ENCODE measurements at places on chromosomes 4 and X. TPM values are rescaled to one million over a fixed set of nuclear protein-coding genes. Genes with fewer than 3 reads are reported as not detected.

SSX1 gene
- total RNA-seq, result 2.0 TPM

CCKAR gene
- total RNA-seq, result not detected

DNA sequence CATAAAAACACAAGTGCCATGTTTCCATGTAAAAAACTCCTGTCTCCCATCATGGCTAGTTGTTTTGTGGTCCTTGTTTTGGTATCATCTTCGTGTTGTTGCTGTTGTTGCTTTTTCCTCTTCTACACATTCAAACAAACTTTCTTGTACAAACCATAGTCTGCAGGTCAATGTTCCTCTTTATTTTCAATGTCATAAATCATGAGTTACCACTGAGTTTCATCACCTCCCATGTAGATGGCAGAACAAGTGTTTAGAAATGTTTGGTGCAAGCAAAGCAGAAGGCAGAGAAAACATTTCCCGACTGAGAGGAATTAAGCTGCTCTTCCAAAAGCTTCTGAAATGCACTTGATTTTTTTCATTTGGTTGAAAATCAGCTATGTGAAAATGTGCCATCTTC lies 166.0 kb downstream of the ANTXR2 start:
- DNase-seq, result no peak

GRCh38 chrX:149916745-149917392 lies 12.5 kb upstream of the HSFX4 start:
- no peak for DNase-seq

PTCHD1 gene
- under 0.01 TPM for total RNA-seq

GRCh38 chrX:43000121-43000520 lies 222.2 kb upstream of the PPP1R2C start:
- DNase-seq, result no peak

- DNase-seq, result no peak
Measured at GRCh38 chrX:31708116-31708515, 636.3 kb upstream of the FTHL17 start.

- DNase-seq, result no peak
Measured at GRCh38 chrX:12614266-12614665, 176.9 kb upstream of the PRPS2 start.

PRPS2 gene
- 54.0 TPM for total RNA-seq

DNA sequence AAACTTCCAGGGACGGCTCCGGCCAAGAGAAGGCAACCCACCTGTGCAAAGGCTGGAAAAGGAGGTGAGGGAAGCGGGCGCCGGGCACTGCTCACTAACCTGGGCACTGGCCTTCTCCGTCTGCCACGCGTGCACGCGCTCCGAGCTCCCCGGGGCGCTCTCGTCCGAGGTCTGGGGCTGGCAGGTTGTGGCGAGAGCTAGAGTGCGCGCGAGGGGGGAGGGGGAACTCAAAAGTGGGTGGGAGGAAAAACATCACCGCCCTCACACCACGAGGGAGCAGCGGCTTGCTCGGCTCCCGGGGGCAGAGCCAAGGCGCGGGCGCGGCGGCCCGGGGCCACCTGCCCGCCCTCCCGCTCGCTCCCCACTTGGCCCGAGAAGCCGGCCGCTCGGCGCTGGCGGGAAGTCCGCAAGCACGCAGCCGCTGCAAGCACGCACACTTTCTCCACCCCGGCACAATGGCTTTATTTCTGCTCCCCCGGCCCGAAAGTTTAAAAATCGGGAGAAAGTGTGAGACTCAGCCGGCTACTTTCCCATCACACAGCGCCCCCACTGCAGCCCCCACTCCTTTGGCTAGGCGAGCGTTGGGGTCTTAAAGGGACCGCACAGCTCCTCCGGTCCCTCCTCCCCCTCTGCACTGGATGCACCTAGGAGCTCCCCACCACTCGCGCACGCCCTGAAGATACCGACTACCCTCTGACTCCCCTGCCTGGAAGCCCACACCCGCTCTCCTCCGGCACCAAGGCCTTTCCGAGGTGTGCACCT lies at the start of gene CHRDL1:
TSS of gene CHRDL1 (minus strand) at position 173 of the 762 bp plus-strand sequence. CDS start 3,636 bp downstream, outside the sequence.
- peak; percentile 59 for DNase-seq

DNA sequence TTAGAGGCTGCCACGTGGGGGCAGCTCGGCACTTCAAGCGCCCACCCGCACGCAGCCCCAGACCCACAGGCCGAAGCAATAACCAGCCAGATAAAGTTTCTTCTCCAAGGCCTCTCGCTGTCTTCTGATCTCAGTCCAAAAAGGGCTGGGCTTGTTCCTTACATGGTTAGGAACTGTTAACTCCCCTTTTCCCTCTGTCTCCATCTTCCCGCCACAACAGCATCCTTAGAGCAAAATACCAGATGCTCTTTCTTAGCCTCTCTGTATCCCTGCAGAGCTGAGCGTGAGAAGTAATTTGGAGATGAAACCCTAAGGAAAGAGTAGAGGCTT lies 23.4 kb upstream of the KIAA1210 start:
- DNase-seq, result no peak

TEC gene
- 3.8 TPM for total RNA-seq

GRCh38 chr4:24672880-24673279 lies 88.5 kb upstream of the DHX15 start:
- no peak for DNase-seq

ADGRG4 gene
- total RNA-seq, result not detected

MMRN1 gene
- total RNA-seq, result not detected

GRCh38 chr4:144902614-144903013 lies 195.4 kb downstream of the ANAPC10 start:
- no peak for DNase-seq

DNA sequence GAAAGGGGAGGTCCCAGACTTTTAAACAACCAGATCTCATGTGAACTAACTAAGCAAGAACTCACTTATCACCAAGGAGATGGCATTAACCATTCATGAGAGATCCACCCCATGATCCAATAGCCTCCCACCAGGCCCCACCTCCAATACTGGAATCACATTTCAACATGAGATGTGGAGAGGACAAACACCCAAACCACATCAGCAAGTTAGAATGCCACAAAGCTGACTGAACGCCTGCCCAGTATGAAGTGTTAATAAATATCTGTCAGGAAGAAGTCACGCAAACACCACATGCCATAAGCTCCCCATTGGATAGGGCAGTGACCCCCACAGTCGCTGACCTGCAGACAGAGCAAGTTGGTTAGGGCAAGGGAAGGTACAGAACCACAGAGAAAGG lies 14.3 kb downstream of the SLC10A6 start:
- peak; percentile 72 for DNase-seq

Data from RPMI7951 (cell line).